Renal cortex interstitium (tissue), 15 donors: ENCODE measurements at places on chromosomes 3 and 15. TPM values are rescaled to one million over a fixed set of nuclear protein-coding genes. Genes with fewer than 3 reads are reported as not detected.

- DNase-seq, result no peak
Measured at GRCh38 chr3:146404436-146404835, 64.9 kb downstream of the PLSCR2 start.

DNA sequence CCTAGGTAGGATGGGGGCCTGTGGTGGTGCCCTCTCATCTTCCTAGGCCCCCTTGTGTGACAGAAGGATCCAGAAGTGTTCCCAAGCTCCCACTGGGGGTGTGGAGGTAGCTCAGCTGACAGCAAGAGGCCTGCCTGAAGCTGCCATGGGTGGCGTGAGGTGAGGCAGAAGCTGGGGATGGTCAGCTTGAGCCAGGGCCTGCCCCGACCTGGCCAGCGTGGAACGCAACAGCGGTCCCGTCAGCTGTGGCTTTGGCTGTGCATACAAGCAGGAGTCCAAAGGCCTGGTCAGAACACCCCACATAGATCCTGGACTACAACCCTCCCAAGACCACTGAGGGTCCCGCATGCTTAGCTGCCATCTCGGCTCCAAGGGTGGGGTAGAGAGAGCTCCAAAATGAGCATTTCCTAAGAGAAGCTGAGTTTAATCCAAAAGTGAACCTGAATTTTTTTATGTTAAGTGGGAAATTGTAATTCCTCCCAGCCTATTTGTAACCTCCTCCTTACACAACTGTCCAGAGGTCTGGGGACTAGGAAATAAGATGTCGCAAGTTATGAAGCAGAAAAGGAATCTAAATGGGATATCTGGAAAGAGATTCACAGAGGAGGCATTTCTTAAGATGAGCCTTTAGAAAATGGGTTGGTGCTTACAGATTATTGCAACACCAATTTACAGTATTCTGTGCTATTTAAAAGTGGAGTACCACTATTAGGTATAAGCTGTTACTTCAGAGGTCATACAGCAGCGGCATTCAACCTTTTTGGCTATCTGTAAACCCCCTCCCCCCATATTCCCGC lies 9.9 kb upstream of the PLA2G4D start:
- no peak for DNase-seq

The PLA2G4D gene
- 0.08 TPM for polyA plus RNA-seq

DNA sequence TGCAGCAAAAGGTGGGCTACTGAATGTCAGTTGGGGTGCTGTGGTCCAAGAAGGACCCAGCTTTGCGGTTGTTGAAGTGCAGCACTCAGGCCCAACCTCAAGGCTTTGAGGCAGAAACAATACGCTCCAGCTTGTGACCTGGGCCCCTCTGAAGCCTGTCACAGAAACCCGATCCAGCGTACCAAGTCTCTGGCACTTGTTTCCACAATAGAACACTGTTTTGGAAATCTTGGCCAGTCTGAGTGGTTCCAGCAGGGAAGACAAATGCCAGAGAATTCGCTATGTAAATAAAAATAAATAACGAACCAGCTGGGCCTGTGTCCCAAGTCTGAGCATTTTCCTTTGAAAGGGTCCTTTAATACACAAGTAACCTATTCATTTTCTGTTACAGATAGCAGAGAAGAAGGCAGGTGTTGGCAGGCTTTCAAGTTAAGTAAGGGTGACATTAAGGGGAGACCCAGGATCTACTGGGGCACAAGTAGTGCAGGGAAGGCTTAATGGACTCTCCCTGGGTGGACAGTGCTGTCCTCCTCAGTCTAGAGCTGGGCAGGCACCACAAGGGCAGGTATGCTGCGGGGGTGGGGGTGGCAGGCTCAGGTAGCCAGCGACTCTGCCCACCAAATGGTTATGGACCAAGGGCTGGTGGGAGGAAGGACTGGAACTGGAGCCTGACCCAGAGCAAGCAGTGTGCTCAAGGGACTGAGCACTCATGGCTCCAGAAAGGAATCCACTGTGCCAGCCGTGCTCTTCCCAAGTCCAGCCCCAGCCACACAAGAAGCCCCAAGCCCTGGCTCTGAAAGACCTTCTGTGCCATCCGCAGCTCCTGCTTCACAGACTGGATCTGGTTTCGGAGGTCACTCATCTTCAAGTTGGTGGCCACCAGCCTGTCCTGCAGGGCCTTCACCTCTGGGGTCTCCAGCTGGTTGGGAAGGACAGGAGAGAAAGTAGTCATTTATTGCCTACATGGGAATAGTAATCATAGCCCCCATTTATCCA lies 26.3 kb downstream of the CCDC13 start:
- DNase-seq, result peak; percentile 49

DNA sequence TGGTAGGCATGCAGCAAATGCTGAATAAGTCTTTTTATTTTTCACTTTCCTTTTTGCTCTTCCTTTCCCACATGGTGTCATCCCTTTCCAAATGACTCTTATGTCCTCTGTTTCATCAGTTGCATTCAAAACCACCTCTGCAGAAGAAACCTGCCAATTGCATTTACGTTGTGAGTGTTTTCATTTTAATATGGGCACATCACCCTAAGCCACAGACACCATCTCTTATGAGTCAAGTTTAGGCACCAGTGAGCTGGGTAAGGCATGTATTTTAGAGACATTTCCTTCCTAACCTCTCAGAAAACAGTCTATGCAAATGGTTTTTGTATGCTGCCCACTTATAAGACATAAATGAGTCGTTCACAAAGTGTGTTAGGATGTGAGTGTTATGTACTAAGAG lies 223.3 kb upstream of the ADAMTS9 start:
- DNase-seq, result no peak

DNA sequence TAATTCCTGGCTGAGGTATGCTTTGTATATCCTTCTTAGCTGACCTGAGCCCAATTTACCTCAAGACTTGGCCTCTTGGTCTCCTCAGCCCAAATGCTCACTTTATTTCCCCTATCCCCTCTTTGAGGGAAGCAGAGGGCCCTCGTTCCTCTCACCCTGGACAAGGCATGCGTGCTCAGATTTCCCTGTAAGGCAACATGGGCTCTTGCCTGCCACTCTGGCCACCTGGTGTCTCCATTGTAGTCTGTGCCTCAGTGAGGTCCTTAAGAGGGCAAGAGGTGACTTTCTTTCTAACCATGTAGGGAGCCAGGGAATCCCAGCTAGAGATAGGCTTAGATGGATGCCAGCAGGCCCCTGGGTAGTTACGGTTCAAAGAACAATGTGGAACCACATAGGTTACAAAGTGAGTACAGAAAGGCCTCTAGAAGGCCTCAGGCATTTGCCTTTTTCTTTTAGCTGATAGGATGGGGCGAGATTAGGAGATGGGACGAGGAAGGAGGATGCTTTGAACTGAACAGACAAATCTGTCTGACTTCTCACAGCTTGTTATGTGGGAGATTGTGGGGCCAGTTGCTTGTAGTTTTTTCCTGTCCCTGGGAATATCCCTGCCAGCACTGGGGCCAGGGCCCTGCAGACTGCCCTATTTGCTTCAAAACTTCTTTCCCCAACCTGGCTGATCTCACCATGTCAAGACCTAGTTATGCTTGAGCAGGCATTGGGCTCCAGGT lies 1.1 kb upstream of the INTS14 start:
- DNase-seq, result no peak

DNA sequence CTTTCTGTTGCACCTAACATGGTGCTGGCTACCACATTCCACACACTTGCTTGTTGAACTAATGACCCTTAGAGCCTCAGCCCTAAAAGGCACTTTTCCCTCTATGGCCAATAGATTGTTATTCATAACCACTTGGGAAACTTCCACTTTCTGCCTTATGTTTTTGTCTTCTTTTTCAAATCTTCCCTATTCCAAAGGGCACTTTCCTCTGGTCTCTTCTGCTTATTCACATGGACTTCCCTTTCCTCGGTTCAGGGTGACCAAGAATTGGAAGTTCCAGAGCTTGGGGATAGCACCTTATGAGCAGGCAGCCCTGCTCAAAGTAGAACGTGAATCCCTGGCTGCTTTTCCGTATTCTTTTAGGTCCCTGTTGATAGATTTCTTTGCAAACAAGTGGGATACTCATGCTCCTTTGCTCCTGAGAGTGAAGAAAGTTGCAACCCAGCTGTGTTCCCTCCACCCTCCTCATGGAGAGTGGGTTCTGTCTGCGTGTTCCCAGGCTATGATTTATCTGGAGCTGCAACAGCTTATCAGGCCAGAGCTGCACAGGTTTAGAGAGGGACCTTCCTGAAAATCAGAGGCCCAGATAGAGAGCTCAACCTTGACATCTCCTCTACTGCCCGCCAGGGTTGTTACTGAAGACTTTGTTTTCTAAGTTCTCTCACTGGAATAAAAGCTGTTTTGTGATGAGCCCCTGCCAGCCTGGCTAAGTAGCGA lies 58.8 kb upstream of the MYZAP start:
- DNase-seq, result no peak

The ILDR1 gene
- 9.3 TPM for polyA plus RNA-seq

- DNase-seq, result no peak
Measured at GRCh38 chr3:189978753-189979152, 141.9 kb downstream of the P3H2 start.

The SAXO2 gene
- polyA plus RNA-seq, result 6.2 TPM
